ENCODE measurements at places on chromosomes 3 and 15.

GRCh38 chr15:65212097-65212496, 824 bp upstream of the CILP start:
- DNase-seq: no peak

DNA sequence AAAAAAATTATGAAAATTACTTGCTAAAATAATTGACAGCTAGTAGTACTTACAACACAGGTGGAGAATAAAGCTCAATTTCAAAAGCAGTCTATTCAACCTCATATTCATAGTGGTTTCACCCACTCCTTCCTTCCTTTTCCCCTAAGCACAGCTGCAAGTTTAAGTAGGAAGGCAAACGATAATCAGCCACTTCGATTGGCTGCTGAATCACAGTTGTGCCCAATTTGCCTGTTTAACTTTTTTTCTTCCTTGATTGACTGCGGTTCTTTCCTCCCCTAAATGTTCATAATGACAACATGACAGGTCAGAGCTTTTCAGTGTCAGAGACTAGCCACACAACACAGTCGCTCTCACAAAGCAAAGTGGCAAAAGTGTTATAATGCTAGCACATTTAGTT, 468.0 kb upstream of the GBE1 start:
- DNase-seq: no peak

GRCh38 chr3:141116721-141117120, 65.6 kb downstream of the SPSB4 start:
- no peak for DNase-seq

- DNase-seq: no peak
Observed at GRCh38 chr3:129441215-129441614, 1.2 kb downstream of the IFT122 start.

- no peak for DNase-seq
Observed at GRCh38 chr3:134656211-134656800, 5.5 kb upstream of the KY start.

- DNase-seq: no peak
Observed at GRCh38 chr15:78684657-78685056, 43.6 kb upstream of the CHRNB4 start.

DNA sequence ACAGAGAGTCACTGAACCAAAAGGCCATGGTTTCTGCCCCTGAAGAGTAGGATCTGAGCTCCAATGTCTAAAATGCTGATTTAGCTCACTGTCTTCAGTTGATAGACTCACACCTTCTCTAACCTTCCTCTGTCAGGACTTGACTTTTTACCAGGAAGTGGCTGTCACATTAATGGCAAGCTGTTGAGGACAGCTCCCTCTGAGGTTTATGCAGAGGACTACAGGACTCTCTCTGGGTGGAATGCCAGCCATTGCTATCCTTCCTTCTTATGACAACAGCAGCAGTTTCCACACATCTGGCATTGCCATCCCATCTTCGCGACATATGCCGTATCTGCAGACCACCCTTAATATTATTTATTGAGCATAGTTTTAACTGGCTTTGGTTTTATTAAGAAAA, 103.8 kb upstream of the PRICKLE2 start:
- no peak for DNase-seq

GRCh38 chr15:46297766-46298165, 662.9 kb downstream of the SQOR start:
- no peak for DNase-seq

DNA sequence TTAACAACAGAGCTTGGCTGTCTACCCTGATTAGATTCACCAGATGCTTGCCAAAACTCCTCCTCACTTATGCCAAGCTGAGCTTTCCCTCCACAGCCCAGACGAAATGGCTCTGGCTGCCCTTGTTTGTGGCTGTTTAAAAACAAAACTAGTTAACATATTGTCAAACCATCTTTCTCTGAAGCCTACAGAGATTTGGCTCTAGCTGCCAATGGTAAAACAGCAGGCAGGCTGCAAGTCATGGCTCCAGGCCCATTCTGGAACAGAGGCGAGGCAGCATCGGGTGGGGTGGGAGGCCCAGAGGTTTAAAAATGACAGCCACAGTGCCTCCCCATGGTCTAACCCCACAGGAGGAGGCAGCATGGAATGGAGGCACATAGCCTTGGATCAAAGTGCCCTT, 75.9 kb downstream of the SCN5A start:
- no peak for DNase-seq

- no peak for DNase-seq
Observed at GRCh38 chr3:99624496-99625236, 13.7 kb upstream of the COL8A1 start.

DNA sequence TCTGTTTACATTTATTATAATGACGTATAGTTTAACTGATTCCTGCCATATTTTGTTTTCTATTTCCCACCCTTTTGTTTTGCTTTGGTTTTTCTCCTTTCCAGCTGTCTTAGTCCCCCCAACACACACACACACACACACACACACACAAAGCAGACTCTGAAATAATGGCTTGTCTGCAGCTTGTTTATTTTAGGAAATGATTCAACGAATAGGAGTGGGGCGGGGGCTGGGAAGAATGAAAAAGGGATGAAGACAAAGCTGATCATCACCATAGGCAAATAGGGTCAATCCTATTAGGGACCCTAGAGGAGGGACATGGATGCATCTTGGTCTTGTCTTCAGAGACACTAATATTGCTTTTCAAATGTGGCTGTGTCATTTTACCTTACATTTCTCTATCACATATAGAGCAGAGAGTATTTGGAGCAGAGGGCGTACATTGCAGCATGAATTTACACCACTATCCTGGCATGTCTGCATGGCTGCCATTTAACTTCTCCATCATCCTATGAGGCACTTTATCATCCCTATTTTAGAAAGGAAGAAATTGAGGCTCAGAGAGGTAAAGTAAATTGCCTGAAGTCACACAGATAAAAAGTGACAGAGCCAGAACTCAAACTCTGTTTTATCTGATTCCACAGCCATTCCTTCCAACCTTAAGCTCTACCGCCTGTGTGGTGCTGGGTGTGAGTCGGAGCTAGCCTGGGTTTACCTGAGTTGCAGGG, 147.2 kb upstream of the TPM1 start:
- DNase-seq: no peak

DNA sequence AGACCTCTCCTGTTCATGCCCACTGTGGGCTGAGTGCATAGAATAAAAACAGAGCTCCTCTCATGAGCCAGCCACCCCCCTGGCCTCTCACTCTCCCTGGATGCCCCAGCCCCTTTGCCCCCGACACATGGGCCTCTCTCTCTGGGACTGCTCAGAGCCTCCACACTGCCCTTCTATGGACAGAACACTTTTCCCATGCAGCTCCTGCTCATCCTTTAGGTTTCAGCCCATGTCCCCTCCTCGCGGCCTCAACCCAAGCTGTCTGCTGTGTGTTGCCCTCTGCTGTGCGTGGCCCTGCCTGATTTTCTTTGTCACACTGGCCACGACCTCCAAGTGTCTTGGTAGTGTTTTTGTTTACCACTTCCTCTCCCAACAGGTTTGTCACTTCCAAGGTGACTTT, 20.7 kb upstream of the PRR23E start:
- DNase-seq: no peak

DNA sequence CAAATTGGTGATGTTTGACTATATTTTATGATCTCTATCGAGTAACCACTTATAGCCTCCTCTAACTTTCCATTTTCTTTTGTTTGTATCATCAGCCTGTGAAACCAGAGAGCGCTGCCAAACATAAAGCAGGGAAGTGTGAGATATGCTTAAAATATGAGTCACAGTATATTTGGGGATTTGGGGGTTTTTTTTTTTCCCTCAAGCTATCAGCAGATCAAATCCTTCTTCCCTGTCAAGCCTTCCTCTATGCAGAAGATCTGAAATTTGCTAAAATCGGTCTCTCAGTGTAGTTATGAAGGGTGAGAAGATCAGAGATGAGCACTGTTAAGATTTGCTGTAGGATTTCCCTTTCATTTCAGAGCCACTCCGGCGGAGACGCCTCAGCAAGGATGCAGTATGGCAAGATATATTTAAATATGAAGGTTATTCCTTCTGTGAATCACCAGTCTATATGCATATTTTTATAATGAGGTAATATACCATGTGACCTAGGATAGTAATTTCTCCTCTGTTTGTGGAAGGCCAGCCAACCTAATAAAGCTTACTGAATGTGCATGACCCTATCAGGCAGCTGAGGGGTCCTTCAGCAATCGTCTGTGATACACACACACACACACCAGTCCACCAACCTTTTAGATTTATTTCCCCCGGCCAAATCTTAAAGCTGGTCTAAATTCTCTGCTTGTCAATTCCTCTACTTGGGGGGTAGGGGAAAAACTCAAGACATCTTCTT, 474.1 kb downstream of the FOXP1 start:
- DNase-seq: no peak

- DNase-seq: no peak
Observed at GRCh38 chr15:67781907-67782690, 43.2 kb upstream of the SKOR1 start.

DNA sequence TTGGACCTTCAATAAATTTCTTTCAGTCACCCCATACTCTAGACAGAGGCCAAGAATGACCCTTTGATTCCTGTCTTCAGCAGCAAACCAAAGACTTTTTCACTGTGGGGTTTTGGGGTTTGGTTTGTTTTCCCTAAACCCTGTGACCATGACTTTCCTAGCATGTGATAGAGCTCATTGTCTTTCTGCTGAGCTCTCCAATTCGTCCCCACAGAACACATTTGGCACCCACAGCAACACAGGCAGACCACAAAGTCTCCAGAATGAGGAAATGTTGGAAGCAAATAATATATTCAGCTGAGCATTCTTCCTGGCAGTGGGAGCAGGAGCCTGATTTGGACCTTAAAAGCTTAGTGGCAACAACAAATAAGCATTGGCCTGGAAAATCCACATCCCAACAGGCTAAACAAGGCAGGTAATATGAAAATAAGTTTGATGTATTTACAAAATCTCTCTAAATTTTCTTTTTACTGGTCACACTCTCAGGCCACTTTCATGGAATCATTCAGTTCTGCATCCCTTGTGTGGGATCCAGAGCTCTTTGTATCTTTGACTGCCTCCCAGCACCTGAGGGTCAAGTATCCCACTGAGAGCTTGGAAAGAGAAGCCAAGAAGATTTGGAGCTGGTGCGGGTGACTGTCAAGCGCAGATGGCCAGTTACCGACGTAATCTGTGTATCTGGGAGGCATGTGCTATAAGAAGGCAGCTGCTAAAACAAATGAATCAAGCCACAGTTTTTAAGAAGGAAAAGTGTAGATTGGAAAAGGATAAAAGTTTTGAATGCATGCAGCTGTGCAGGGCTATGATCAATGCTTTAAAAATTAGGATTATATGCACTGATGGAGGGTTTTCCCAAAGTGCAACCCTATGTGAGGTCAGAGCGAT, 36.5 kb upstream of the CPB1 start:
- no peak for DNase-seq

DNA sequence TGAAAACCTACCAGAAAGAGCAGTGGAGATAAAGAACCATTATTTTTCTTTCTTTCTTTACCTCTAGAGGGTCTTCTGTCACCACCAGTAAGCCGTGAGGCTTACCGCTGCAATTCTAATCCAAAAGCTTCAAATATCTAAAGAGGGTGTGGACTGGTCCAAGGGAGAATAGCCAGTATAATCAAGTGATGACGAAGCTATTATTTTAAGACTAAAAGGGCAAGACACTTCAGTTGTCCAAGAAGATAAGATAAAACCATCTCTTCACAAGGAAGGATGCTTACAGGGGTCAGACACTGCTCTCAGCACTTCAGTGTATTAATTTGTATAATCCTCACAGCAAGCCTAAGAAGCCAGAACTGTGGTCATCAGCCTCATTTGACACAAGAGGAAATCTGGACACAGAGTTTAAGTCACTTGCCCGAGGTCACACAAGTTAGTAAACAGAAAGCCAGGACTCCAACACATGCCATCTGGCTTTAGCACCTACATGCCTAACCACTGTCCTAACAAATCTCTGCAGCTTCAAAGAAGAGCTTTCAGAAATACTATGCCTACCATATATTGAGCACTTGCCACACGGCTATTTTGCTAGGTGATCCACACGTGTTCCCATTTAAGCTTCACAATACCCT, 14.6 kb downstream of the HDC start:
- no peak for DNase-seq

- no peak for DNase-seq
Observed at GRCh38 chr15:71748293-71748718, 62.0 kb upstream of the NR2E3 start.

DNA sequence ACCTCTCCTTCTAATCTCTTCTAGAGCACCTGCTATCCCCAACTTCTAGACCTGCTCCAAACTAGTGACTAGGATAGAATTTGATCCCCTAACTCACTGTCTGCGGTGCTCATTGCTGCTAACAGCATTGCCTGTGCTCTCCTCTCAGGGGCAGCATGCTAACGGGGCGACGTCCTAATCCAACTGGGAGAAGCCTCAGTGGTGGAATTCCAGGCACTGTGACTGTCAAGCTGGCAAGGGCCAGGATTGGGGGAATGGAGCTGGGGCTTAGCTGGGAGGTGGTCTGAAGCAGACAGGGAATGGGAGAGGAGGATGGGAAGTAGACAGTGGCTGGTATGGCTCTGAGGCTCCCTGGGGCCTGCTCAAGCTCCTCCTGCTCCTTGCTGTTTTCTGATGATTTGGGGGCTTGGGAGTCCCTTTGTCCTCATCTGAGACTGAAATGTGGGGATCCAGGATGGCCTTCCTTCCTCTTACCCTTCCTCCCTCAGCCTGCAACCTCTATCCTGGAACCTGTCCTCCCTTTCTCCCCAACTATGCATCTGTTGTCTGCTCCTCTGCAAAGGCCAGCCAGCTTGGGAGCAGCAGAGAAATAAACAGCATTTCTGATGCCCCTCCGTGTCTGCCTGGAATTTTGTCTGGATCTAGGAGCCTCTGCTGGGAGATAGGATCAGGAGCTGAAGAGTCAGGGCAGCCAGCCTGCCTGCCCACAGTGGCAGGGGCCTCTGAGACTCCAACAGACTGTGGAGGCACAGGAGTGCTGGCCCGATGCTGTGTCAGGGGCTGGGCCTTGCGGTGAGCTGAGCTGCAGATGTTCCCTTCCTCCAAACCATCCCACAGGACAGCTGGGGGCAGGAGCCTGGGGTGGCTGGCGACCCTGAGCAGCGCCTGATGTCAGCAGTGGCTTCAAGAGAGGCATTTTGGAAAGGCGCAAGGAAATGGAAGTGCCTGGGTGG, 3.0 kb downstream of the ISLR start:
- DNase-seq: no peak

DNA sequence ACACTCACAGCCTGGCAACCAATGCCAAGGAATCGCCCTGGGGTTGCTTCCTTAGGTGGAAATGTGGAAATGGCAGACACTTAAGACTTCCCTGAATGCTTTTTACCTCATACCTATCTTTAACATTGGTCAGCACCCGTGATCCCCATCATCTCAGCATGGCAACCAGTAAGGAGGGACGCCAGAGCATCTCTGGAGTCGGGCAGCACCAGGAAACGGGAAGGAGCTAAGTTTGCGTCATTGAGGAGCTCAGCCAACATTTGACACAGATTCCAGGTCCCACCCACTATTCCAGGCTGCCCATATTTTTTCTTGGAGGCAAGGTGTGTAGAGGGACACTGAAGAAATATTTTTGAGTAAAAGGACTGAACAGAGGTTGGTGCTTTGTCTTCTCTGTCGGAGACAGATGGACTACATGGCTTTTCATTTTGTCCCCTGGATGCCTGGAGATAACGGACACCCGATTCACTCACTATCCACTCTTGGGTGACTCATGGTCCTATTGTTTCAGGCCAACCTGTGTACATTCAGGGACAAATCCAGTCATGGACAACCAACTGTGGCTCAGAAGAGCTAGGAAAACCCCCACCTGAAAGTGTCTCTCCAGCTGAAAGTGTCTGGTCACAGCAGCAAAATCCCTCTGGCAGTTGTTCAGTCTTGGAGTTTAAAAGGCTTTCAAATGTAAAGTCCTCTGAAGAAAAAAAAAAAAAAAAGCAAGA, 70.4 kb upstream of the OXTR start:
- DNase-seq: no peak

Data from stimulated activated CD4-positive, alpha-beta T cell treated with anti-CD3 and anti-CD28 coated beads, Interleukin-1b, Interleukin-23, amount 100 ng/mL, for 1 hour (primary cell).